ENCODE measurements at places on chromosomes 11 and 22. TPM values are rescaled to one million over a fixed set of nuclear protein-coding genes. Genes with fewer than 3 reads are reported as not detected.

Gene NXPE1
- total RNA-seq, result not detected

Gene KRTAP5-10
- total RNA-seq, result not detected

DNA sequence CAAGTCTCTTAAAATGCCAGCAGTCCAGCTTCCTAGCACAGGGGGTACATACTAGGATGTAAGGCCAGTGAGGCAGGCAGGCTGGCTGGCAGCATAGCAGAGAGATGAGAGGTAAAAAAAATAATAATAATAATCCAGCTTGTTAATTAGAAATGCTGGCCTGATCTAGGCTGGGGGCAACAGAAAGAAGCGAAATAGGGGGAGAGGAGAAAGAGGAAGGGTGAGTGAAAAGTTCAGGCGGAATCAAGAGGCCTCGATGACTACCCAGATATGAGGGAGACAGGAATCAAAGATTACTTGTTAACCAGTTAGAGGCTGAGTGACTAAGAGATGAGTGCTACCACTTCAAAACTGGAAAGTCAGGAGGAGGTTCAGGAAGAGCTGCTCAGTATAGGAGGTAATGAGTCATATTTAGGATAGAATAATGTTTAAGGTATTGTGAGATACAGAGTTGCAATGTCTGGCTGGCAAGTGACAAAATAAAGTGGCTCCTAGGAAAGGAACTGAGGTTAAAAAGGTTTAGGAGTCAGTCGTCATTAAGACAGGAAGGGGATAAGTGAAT is 2.8 kb downstream of the ALKBH8 start:
- no peaks in the 10 kb centered on the region for H3K27me3 ChIP-seq
- H3K36me3 ChIP-seq, result peaks cover 8% of the 10 kb centered on the region
- no peak for DNase-seq

- no peak overlapping the region for H3K4me3 ChIP-seq
- DNase-seq, result no peak
- H3K36me3 ChIP-seq, result no peaks in the 10 kb centered on the region
- H3K27ac ChIP-seq, result no peak overlapping the region
- no peaks in the 10 kb centered on the region for H3K4me1 ChIP-seq
Measured at GRCh38 chr22:20175597-20175900, 24.7 kb upstream of the CCDC188 start.
